ENCODE measurements at places on chromosomes 3 and 15.
A peak's percentile ranks its signal among the peaks of the same experiment; 100 is the strongest.

DNA sequence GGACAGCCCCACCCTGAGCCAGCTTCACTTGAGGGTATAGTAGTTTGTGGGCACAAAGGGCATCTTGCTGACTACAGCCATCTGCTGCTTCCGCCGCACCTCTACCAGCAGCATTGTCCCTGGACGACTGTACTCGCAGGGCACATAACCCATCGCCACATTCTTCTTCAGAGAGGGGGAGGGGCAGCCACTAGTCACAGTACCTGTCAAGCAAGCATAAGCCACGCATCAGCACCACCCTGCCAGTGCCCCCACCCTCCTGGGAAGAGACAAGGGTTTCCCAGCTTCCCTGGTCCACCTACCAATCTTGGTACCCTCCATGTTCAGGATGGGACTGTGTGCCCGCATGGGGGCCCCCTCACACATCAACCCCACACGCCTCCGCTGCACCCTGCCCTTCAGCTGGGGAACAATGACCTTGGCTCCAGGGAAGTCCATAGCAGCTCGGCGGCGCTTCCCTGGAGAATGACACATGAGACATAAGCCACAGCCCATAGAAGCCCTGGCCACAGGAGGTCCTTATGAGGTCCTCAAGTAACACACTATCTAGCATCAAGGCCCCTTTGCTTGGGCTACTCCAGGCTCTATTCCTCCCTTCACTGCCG is 4.7 kb downstream of the AMT start:
- no peak overlapping the region for H3K4me3 ChIP-seq
- H3K27ac ChIP-seq = no peak overlapping the region
- H3K36me3 ChIP-seq = peaks cover 11% of the 10 kb centered on the region
- H3K4me1 ChIP-seq = peaks cover 87% of the 10 kb centered on the region
- DNase-seq = no peak

DNA sequence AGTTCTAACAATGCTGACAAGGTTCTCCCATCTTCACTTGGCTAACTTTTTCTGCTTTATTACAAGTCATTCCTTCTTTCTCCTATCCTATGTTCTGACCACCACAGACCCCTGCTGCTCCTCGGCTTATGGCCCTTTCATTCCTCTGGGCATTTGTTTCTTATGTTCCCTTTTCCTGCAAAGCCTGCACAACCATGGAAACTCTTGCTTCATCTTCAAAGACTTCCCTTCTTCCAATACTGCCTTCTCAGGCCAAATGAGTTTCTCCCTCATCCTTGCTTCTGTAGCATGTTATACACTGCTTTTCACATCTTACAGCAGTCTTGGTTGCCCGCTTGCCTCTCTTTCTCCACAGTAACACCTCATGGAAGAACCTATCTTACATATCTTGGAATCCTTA is 17.9 kb upstream of the ATOSA start:
- H3K36me3 ChIP-seq = no peaks in the 10 kb centered on the region
- H3K27ac ChIP-seq = no peak overlapping the region
- no peaks in the 10 kb centered on the region for H3K4me1 ChIP-seq
- no peak for DNase-seq
- no peak overlapping the region for H3K4me3 ChIP-seq

DNA sequence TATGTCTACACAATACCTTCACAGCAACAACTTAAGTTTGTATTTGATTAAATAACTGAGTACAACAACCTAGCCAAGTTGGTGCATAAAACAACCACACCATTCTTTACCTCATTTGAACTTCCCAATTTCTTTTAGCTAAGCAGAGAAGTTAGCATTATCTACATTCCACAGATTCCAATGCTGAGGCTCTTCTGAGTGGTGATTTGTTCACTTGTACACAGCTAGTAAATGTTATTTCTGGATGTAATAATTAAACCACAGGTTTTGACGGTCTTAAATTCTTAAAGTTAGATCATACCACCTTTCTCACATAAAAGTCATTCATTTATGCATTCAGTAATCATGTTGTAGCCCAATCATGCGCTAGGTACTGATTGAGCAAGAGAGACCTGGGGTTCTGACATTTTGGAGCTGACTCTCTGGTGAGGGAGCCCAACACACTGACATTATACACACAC is 102.5 kb downstream of the SST start:
- no peaks in the 10 kb centered on the region for H3K36me3 ChIP-seq
- no peak overlapping the region for H3K27ac ChIP-seq
- peaks cover 43% of the 10 kb centered on the region for H3K27me3 ChIP-seq
- H3K4me3 ChIP-seq = no peak overlapping the region
- H3K4me1 ChIP-seq = no peaks in the 10 kb centered on the region

- peaks cover 1% of the 10 kb centered on the region for H3K36me3 ChIP-seq
- H3K4me3 ChIP-seq = peak overlapping the region; percentile 23
- peaks cover 45% of the 10 kb centered on the region for H3K27me3 ChIP-seq
- DNase-seq = peak; percentile 31
- peaks cover 44% of the 10 kb centered on the region for H3K4me1 ChIP-seq
Measured at GRCh38 chr15:39429898-39430357, 151.0 kb upstream of the THBS1 start.

- peaks cover 7% of the 10 kb centered on the region for H3K36me3 ChIP-seq
- no peaks in the 10 kb centered on the region for H3K4me1 ChIP-seq
- no peak for DNase-seq
- no peak overlapping the region for H3K27ac ChIP-seq
- no peak overlapping the region for H3K4me3 ChIP-seq
- no peaks in the 10 kb centered on the region for H3K27me3 ChIP-seq
Measured at GRCh38 chr3:183018421-183019192, 38.3 kb upstream of the DCUN1D1 start.
